AG09319 (cell line): ENCODE measurements at places on chromosomes 2 and 18.
A peak's percentile ranks its signal among the peaks of the same experiment; 100 is the strongest.

GRCh38 chr2:43402452-43402937 is 176.1 kb upstream of the ZFP36L2 start:
- no peak for DNase-seq

DNA sequence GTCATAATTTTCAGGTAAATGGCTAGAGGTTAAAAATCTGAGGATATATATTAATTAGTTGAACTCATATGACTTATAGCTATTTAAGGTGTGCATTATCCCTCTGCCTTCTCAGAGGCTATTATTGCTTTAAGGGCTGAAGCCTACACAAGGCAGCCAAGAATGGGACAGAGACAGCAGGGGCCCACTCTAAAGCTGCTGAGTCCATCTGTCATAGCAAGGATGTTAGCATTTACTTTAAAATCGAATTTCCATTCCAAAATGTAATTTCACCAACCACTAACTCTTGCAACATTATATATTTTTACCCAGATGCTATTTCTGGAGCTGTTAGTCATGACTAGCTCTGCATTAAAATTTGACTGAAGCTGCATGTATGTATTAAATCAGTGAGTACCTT is 236.3 kb upstream of the FSIP2 start:
- no peak for DNase-seq

GRCh38 chr2:28567061-28567471 is 71.2 kb downstream of the PLB1 start:
- DNase-seq: no peak

DNA sequence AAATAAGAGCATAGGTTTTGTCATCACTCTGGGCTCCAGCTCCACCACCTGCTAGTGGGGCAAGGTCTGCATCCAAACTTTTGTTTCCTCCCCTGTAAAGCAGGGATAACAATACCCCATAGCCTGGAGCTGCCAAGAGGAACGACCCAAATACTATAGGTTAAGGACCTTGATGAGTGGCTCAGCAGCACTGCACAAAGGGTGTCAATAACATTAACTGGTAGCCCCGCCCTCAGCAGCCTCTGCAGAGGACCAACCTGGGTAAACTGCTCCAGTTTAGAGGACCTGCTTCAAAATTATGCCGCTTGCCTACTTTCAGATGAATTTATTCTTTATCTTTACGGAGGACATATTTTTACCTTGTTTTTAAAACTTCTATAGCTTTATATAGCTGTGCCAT is 65.8 kb upstream of the RIOK3 start:
- DNase-seq: no peak

- no peak for DNase-seq
Measured at GRCh38 chr2:238920601-238921001, 72.7 kb downstream of the TWIST2 start.

GRCh38 chr18:6327895-6328620 is 86.7 kb downstream of the L3MBTL4 start:
- DNase-seq: no peak

GRCh38 chr2:234091883-234092282 is 41.4 kb downstream of the SPP2 start:
- no peak for DNase-seq

DNA sequence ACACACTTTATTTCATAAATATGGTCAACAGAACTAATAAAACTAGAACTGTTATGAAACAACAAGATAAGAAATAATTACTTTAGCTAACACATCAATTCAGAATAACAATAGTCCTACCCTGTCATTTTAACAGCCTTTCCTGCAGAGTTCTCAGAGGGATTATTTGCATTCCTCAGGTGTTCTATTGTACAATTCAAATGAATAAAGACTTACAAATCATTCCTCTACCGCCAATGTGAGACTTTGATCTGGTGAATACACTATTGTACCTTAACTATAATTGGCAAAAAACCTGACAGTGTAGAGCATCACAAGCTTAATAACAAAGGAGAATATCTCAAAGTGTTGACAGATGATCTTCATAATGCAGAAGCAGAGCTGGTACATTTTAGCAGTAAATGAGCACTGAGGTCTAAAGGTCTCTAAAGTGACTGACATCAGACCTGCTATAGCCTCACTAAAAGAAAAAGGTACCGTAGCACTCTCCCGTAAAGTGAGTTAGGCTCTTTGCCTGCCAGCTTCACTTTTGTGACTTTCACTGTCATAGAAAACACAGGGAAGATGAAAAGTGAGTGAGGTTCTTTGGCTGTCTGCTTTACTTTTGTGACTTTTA is 118.8 kb upstream of the SP3 start:
- no peak for DNase-seq

DNA sequence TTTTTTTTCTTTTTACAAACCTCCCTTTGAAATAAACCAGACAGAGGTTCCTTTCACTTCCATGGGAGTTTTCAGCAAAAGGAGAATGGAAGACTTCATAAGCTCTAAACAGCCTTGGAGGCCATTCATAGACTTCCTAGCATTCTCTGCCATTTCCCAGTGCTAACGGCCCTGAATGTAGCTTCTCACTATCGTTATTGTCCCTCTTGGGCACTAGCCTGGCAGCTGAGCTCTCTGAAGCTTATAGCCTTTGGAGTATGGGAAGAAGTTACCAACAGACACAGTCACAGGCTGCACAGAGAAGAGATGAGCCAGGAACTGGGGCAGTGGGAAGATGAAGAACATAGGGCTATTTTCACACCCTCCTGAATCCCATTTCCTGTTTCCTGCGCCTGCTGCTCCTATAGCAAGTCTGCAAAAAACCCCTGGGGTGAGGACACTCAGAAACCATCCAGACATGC is 29.1 kb upstream of the EPC2 start:
- DNase-seq: no peak

DNA sequence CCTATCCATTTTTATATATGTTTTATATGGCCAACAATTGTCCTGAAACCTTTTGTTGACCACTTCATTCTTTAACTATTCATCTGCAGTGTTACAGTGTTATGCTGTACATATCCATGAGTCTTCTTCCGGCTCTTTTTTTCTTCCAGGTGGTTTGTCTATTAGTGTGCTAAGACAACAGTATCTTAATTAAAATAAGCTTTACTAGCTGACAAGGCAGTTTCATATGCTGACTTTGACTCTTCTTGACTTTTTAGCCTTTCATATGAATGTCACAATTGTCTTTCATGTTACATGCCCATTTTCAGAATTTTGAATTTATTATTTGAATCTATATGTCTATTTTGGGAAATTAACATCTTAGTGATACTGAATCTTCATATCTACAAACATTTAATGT is 1249.0 kb downstream of the DPP10 start:
- no peak for DNase-seq

GRCh38 chr2:65539633-65540032 is 107.2 kb upstream of the SPRED2 start:
- no peak for DNase-seq

DNA sequence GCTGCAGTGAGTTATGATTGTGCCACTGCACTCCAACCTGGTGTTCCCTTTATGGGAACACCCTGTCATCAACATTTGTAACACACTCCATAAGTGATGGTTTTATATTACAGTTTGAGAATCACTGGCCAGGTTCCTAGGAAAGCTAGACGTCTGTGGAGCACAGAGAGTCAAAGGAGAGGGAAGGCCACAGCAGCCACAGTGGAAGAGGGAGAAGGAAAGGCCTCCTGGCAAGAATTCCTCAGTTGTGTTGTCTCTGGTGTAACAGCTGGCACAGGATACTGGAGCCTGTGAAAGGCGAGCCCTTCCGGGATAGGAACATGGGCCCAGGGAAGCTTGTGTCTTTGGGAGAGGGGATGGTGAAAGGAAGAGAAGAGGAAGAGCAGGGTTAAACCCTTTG is 360.5 kb upstream of the PIK3C3 start:
- DNase-seq: no peak

- DNase-seq: no peak
Measured at GRCh38 chr2:168169097-168169745, 78.2 kb downstream of the STK39 start.

- no peak for DNase-seq
Measured at GRCh38 chr18:35377875-35378573, 887 bp upstream of the ZNF396 start.

GRCh38 chr2:100820523-100821254 is 750 bp downstream of the NPAS2 start:
- DNase-seq: no peak

GRCh38 chr2:25895018-25895417 is 16.7 kb upstream of the ASXL2 start:
- no peak for DNase-seq

- no peak for DNase-seq
Measured at GRCh38 chr2:143378996-143379395, 249.8 kb downstream of the ARHGAP15 start.

DNA sequence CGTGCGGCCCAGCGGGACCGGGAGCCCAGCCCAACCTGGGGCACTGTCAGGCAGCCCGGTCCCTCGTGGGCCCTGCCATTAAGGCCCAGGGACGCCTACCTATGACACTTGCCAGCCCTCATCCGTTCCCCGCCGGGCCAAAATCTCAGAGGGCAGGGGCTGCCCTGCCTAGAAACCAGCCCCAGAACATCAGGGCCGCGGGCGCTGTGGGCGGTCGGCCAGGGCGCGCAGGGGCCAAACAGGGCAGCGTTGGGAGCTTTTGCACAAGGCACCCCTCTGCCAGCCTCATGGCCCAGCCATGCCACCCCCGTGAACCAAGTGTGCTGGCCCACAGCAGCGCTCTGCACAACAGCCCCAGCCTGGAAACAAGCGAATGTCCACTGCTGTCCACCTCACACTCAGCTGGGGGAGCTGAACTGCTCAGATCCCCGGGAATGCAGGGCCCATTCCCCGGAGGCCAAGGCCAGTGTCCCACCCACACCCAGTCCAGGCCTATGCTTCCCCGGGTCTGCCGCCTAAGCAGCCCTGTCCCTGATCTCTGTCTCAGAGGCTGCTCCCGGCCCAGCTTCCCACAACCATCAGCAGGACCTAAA is 3.5 kb upstream of the NEURL3 start:
- no peak for DNase-seq

DNA sequence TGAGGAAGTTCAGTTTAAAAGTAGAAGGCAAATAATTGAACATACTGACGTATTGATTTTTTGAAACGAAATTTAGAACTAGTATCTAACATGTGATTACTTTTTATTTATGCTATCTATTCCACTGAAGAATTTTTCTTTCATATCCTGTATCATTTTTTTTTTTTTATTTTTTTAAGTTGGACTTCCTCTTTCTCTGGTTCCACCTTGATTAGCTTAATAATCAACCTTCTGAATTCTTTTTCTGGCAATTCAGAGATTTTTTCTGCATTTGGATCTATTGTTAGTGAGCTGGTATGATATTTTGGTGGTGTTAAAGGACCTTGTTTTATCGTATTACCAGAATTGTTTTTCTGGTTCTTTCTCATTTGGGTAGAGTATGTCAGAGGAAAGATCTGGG is 411.2 kb downstream of the SOX11 start:
- no peak for DNase-seq

DNA sequence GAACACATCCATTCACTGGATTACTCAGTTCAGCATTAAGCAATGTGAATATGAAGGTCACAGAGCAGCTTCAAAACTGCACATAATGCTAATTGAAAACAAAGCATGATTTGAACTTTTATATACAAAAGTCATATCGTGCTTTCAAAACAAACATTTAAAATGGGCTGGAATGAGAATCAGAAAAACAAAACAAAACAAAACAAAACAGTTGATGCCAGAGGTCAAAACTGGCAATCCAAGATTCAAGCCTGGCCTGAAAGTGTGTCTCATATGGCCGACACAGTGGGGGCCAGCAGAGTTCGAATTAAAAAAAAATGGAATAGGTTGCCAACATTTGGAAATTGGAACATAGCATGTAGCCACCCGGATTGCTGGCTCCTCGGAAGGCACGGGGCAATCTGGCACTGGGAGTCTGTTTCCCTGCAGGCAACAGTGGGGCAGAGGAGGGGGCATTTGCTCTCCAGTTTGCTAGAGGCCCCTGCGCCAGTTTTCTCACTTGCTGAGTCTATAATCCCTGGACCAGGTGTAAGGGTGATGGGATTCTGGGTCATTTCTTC is 294.4 kb downstream of the ZNF521 start:
- DNase-seq: peak; percentile 66

- DNase-seq: no peak
Measured at GRCh38 chr2:60552851-60553494, 481 bp downstream of the BCL11A start.

GRCh38 chr2:133943108-133943507 is 310.8 kb upstream of the MGAT5 start:
- no peak for DNase-seq

GRCh38 chr18:2787225-2787624 is 59.6 kb upstream of the EMILIN2 start:
- no peak for DNase-seq
